NCI-H524 (cell line): ENCODE measurements at places on chromosomes 3 and 15.

DNA sequence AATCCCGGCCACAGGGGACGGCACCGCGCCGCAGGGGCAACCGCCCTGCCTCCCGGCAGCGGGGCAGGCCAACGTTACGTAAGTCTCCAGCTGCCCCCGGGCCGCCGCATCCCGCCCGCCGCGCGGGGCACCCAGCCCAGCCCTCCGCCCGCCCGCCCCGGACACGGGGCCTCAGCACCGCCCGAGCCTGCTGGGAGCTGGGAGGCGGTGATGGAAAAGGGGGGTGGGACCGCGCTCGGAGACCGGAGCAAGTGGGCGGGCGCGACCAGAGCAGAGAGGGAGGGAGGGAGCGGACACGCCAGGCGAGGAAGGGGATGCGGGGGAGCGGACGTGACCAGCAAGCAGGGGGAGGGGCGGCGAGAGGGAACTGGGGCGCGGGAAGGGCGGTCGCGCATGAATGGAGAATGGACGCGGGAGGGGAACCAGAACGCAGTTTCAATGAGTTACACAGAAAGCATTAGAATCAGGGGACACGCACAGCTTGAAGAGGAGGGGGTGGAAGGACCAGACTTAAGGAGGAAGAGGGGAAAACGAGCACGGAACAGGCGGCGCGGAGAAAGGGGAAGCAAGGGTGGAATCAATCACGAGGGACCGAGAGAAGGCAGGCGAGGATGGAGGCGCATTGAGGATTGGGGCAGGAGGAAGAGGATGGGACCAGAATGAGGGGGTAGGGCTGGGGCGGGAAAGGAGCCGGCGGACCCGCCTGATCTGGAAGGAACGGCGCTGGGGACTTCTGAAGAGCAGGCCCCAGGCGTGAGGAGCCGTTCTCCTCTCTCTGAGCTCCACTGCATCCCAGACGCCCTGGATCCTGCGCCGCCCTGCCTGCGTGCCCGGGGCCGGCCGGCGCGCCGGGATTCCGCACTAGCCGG, 559 bp downstream of the PKM start:
- peak; percentile 72 for DNase-seq

- DNase-seq, result no peak
These were observed 946.8 kb downstream of the OTOL1 start for GRCh38 chr3:162443376-162443775.

DNA sequence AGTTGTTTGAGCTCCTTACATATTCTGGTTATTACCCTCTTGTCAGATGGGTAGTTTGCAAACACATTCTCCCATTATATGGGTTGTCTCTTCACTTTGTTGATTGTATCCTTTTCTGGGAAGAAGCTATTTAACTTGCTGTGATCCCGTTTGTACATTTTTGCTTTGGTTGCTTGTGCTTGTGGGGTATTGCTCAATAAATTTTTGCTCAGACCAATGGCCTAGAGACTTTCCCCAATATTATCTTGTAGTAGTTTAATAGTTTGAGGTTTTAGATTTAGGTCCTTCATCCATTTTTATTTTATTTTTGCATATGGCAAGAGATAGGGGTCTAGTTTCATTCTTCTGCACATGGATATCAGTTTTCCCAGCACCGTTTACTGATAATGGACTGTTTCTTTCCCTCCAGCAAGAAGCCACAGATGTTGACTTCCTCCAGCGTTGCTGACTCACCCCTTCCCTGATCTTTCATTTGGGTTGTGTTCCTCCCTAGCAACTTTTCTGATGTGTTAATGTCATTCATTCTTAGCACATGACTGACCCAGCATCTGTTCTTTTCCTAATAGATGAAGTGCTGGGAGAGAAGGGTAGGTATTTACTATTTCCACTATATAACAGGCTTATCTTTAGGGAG, 166.7 kb upstream of the SGO1 start:
- no peak for DNase-seq

- no peak for DNase-seq
These were observed 40.9 kb downstream of the TRPM1 start for GRCh38 chr15:31060429-31061140.

- DNase-seq, result no peak
These were observed 29.5 kb downstream of the KLHL24 start for GRCh38 chr3:183664913-183665381.

- DNase-seq, result no peak
These were observed 110.8 kb downstream of the NR2E3 start for GRCh38 chr15:71921191-71921590.

DNA sequence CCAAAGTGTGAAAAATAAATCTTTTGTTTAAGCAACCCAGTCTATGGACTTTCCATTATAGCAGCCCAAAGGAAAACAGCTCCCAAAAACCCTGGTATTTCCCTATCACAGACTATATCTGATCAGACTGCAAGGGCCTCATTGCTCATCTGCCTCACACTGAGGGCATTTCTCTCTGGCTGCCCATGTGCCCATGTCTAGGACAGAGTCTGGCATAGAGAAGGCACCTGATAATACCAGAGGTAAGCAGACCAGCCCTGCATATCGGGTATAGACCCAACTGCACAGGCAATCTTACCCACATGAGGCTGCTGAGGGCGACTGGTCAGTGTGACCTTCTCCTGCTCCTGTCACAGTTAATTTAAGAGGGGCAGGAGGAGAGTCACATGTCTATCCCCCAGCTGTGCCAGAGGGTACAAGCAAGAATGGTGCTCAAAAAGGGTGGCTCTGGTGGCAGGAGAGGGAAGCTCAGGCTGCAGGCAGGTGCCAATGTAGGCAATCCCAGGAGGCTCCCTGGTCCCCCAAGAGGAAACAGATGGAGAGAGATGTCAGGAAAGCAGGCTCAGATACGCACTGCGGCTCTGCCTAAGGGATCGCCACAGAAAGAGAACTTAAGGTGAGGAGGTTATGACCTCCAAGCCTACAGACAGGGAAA, 3.1 kb downstream of the CSRNP1 start:
- peak; percentile 70 for DNase-seq
